SJCRH30 (cell line): ENCODE measurements at places on chromosomes 2 and 18. TPM values are rescaled to one million over a fixed set of nuclear protein-coding genes. Genes with fewer than 3 reads are reported as not detected.
A peak's percentile ranks its signal among the peaks of the same experiment; 100 is the strongest.

The MYCN gene
- total RNA-seq, result 185 and 190 TPM in 2 replicates

The GLI2 gene
- total RNA-seq, result 13.0 and 18.4 TPM in 2 replicates

The MC5R gene
- not detected in 2 replicates for total RNA-seq

The PLGLB2 gene
- total RNA-seq, result 0.28 and 0.40 TPM in 2 replicates

DNA sequence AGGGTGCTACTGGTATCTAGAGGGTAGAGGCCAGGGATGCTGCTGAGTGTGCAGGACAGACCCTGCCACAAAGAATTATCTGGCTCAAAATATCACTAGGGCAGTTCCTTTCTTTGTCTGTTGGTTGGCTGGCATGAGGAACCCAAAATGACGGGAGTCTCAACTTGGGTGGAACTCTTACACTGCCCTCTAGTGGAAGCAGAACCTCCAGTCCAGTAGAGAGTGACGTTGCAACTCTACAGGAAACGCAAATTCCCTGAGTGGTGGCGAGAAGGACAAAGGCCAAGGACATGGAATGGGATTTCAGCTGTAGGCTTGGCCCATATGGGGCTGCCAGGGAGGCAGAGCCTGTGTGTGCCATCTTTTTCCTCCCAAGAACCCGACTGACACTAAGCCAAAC is 47.1 kb downstream of the COPS8 start:
- peak; percentile 70 for DNase-seq

- DNase-seq, result no peak
These were observed 259.5 kb downstream of the EPHA4 start for GRCh38 chr2:221312634-221313033.

DNA sequence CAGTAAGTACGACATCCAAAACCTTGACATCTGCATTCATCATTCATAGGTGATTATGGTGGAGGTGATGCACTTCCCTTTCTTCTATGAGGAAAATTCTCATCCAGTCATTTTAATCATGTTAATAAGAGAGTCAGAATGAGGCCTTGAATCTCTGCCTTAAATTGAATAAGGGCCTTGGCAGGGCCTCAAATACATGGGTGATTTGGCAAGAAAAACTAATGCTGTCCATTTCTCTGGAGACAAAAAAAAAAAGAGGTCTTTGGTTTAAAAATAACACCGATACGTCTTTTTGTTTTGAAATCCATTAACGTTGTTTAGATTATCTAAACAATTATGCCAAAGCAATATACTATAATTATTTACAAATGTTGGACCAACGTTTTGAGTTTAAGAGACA is 8.1 kb downstream of the COLEC12 start:
- no peak for DNase-seq

DNA sequence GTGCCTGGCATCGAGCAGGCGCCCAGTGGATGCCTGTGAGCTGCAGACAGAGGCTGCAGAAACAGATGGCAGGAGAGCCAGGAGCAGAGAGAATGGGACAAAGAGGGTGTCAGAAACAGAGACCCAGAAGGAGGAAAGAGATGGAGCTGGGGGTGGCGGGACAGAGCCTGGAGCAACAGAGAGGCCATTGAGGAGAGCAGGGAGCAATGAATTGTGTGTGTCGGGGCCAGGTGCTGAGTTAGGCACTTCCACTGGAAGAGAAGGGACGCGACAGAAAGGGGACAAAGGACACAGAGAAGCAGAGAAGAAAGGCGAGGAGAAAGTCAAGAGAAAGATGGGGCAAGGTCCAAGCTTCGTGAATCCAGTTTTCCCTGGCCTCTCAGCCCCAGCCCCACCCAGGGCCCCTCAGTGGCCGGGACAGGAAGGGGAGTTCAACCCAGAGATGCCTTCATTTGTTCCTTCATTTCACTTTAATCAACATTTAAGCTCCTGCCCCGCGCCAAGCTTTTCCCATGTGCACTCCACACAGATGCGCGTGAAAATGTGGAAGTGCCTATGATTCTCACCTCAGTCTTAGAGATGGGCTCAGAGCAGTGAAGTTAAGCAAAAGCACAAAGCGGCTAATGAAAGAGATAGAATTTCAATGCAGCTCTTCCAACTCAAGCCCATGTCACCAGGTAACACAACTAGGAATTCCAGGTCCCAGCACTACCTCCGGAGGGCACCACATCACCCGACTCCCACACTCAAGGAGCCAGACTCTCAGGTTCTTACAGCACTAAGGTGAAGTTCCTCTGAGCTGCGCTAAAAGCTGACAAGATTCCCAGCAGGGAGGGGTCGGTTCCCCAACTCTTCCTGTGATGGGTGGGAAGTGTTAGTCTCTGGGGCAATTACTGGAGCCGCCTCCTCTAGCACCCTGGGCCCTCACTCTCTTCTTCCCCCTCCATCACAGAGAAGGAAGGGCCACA is 55.1 kb downstream of the TNS1 start:
- no peak for DNase-seq

DNA sequence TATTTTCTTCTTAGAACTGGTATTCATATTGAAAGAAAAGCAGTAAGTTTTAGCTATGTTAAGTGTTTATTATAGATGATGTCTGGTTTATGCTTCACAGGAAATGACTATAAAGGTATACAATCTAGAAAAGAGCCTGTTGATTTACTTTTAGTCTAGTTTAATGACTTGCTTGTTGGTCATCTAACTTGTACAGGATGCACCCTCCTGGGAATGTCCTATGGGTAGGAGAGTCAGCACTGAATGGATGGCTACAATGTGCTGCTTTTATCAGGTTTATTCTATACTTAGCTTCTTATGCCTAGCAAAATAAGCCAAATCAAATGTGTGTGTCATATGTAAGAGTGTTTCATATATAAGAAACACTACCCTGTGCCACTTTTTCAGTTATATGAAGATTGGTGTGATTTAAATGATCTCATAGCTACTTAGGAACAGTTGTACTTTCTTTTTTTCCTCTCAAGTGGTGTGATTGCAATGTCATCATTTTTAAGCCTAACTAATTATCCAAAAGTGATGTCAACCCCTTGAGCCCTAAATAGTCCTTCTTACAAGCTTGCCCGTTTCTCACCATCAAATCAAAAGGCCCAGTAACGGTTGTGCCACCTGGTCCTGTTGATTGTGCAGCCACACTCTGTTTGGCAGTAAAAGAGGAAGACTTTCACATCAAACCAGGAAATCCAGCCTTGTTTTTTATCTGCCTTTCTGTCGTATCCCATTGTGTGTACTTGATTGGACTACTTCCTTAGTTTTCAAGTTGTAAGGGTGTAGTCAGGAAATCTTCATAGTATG is 176.0 kb downstream of the DIS3L2 start:
- peak; percentile 55 for DNase-seq

DNA sequence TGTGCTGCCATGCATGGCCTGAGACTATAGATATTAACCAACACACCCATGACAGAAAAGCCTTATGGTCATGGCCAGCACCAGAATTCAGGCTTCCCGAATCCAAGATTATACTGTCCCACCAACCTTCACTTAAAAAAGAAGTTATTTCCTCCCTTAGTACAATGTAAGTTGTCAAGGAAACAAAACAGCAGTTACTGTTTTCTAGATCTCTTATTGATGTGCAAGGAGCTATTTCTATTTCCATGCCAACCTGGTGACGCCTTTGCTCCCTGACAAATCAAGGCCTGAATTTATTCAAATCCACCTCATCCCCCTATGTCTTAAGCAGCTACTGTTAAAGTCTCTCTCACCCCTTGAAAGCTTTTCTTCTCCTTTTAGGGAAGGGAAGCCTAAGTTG is 249.3 kb downstream of the ZNF521 start:
- DNase-seq, result no peak
